Naive thymus-derived CD8-positive, alpha-beta T cell (primary cell): ENCODE measurements at places on chromosomes 7 and 10.
A peak's percentile ranks its signal among the peaks of the same experiment; 100 is the strongest.

GRCh38 chr10:30330497-30331168, 18.4 kb downstream of the MTPAP start:
- DNase-seq, result no peak

GRCh38 chr10:13110908-13111307, 10.9 kb downstream of the OPTN start:
- no peak for DNase-seq

GRCh38 chr7:149673006-149673405, 100.4 kb downstream of the ZNF467 start:
- no peak for DNase-seq

GRCh38 chr7:100570954-100571828, 2.5 kb downstream of the SAP25 start:
- DNase-seq, result no peak

DNA sequence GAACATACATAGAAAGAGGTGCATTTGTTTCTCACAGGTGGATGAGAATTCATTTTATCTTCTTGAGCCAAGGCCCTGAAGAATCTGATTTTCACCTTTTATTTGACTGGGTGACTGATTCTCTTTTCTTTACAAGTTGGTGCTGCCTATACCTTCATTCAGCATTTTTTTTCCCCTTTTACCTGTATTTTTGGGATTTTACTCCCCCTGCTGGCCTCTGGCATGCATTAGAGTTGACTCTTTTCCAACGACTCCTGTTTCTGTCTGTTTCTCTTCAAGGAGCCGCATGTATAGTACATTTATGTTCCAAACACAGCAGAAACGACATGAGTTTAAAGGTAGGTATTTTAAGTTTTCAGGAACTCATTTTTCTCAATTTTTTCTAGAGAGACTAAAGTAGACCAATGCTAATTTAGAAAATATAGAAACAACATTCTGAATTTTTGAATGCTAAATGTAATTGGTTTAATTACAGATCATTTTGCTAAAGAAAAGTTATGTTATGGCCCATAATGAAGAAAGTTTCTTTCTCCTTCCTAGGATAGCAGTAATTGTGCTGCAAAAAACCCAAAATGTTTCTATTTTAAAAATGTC, 149.8 kb upstream of the HDAC9 start:
- no peak for DNase-seq

GRCh38 chr10:50152792-50153272, 85.1 kb downstream of the WASHC2A start:
- no peak for DNase-seq

DNA sequence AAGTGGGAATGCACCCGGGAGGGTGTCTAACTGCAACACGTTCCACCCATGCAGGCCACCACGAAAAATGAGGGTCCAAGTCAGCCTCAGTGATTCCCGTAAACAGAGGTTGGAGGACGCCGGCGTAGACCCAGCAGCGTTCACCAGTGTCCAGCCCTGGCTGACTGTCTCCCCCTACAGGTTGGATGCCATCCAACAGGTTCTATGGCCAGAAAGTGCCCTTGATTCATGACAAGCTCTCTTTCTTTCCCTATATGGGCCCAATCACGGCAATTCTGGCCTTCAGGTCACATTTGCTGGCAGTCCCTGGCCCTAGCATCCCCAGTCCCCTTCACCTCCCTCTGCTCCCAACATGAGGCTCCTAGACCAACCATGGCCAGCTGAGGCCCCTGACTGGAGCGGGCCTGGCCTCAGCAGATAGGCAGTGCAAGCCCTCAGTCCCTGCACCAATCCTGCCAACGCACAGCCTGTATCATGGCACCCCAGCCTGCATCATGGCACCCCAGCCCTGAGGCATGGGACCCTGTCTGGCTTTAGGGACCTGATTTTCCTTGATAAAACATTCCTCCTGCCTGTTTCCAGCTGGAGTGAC, 227.4 kb downstream of the GRID1 start:
- DNase-seq, result no peak

- DNase-seq, result no peak
These were observed 108.9 kb downstream of the UNCX start for GRCh38 chr7:1341361-1342089.

DNA sequence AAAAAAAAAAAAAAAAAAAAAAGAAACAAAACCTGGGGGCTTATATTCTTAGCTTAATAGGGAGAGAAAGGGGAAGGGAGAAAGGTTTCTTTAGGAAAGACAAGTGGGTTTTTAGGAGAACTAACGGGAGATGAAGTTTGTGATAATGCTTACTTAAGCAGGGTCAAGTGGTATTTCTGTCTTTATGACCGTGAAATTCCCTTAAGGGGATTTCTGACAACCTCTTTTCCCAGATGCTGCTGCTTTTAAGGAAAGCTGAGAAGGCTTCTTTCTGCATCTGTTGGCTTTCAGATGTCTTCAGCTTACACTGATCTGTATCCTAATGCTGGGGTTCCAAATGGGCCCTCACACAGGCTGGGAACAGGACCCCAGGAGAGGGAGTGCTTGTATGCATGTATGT, 42.6 kb downstream of the ADAMTS14 start:
- DNase-seq, result no peak

DNA sequence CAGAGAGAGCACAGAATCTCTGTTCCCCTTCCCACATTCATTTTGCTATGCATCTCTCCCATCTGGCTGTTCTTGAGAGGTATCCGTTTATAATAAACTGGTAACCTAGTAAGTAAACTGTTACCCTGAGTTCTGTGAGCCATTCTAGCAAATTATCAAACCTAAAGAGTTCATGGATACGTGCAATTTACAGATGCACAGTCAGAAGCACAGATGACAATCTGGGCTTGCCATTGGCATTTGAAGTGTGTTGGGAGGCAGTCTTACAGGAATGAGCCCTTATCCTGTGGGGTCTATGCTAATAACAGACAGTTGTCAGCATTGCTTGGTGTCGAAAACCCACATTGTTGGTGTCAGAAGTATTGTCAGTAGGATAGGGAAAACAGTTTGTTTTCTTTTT, 151.8 kb downstream of the CFTR start:
- no peak for DNase-seq

GRCh38 chr10:128081720-128082119, 44.5 kb downstream of the MKI67 start:
- DNase-seq, result no peak

DNA sequence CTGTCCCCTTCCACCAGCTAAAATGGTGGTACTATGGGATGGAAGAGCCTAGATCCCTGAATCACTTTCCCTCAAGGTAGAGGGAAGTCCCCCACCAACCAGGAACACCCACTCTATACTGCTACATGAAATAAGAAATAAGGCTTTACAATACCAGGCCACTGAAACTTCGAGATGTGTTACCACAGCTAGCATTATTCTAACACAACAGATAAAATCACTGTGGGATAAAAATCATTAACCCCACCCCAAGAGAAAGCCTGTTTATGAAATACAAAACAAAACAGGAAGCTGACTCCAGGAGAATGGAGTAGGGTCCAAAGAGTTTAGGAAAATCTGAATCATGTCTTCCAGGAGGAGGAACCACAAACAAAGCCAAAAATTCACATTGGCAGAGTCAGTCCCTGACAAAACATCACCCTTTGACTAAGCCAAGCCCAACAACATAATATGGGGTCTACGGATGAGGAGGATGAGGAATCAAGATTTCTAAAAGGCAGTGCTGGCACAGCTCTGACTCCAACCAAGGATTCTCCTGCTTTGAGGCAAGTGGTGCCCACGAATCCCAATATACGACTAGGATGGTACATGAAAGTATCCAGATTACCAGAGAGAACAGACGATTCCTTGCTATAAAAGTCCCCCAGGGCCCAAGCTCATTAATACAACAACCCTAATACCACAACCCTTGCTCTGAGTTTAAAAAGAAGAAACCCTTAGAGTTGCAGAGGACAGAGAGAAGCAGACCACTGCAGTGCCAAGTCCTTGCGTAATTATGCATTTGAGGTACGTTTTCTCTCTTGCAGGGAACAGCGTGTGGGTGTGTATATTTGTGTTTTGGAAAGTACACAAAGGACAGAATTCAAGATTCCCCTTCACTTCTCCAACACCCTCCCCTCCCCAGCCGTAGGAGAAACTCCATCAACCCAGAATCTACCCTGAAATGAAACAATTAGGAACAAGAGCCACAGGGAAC, 23.7 kb downstream of the XPNPEP1 start:
- no peak for DNase-seq

GRCh38 chr7:34845666-34846361, 187.8 kb downstream of the NPSR1 start:
- no peak for DNase-seq

- DNase-seq, result no peak
These were observed 139.4 kb downstream of the KCND2 start for GRCh38 chr7:120412139-120413050.

DNA sequence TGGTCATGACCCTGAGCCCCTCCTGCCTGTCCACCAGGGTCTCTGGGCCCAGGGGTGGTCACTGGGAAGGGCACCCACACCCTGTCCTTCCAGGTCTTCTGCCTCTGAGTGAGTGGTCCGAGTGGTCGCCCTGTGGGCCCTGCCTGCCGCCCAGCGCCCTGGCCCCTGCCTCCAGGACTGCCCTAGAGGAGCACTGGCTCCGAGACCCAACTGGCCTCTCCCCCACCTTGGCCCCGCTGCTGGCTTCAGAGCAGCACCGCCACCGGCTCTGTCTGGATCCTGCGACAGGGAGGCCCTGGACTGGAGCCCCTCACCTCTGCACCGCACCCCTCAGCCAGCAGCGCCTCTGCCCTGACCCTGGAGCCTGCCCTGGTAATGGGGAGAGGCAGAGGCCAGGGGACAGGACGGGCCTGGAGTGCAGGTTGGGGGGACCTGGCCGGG, 13.9 kb upstream of the ZNF862 start:
- no peak for DNase-seq

DNA sequence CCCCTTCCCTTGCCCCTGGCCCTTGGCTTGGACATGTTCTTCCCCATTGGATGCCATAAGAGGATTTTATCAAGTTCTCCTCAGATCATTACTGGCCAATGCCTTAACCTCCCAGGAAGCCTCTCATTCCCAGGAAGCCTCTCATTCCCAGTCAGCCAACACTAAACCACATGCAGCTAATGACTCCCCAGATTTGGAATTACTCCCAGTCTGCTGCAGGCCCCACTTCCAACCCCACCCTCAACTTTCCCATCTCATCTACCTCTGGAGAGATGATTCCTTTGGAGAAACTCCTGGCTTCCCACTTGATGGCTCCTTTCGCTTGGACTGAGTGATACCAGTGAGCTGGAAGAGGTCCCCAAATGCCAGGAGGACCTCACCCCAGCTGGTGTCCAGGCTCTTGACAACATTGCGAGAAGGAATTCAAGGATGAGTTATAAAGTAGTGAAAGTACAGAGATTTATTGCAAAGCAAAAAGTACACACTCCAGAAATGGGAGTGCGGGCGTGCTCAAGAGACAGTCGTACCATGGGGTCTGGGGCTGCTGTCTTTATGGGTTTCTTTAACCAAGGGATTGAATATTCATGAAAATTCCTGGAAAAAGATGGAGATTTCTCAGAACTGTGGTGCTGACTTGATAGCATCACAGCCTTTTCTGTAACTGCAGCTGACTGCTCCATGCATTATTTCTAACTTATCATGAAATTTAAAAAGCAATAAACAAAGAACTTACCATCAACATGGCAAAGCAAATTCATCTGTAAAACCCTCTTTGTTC, 117.2 kb upstream of the ADCY1 start:
- no peak for DNase-seq

DNA sequence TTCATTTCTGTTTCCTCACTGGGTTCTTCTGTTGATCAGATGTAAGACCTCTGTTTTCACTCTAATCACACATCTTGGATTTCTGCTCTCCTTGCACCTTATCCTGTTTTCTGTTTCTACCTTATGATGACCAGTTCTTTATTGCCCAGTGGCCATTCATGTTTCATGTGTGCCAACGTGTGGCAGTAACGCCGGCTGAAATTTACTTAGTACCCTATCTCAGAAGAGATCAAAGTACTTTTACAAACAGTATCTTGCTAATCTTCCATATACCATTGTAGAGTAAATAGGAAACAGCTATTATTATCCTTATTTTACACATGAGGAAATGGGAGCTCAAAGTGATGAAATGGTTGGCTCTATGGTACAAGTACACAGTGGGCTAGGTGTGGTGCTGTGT, 74.0 kb downstream of the GATA3 start:
- DNase-seq, result no peak

- DNase-seq, result no peak
These were observed 2.4 kb upstream of the VDAC2 start for GRCh38 chr10:75208181-75208580.

GRCh38 chr10:2985729-2986232, 81.6 kb upstream of the PFKP start:
- no peak for DNase-seq

DNA sequence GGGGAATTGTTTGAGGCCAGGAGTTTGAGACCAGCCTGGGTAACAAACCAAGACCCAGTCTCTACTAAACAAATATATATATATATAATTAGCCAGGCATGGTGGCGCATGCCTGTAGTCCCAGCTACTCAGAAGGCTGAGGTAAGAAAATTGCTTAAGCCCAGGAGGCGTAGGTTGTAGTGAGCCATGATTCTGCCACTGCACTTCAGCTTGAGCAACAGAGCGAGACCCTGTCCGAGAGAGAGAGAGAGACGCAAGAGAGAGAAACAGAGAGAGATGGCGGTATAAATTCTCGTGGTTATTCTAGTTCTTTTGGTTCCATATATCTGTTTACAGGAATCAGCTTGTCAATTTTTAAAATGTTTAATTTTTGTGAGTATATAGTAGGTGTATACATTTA, 94.0 kb downstream of the TBXAS1 start:
- no peak for DNase-seq

GRCh38 chr10:123607386-123607785, 58.8 kb upstream of the GPR26 start:
- DNase-seq, result no peak

GRCh38 chr7:17010637-17011300, 129.0 kb upstream of the AGR3 start:
- DNase-seq, result no peak

- no peak for DNase-seq
These were observed 123.7 kb downstream of the TACC2 start for GRCh38 chr10:122112625-122113160.

GRCh38 chr10:97072851-97073665, 112.7 kb downstream of the SLIT1 start:
- peak; percentile 88 for DNase-seq

- no peak for DNase-seq
These were observed 79.9 kb downstream of the HYCC1 start for GRCh38 chr7:22934023-22934422.

GRCh38 chr7:106037489-106038176, 74.5 kb downstream of the SYPL1 start:
- DNase-seq, result no peak

DNA sequence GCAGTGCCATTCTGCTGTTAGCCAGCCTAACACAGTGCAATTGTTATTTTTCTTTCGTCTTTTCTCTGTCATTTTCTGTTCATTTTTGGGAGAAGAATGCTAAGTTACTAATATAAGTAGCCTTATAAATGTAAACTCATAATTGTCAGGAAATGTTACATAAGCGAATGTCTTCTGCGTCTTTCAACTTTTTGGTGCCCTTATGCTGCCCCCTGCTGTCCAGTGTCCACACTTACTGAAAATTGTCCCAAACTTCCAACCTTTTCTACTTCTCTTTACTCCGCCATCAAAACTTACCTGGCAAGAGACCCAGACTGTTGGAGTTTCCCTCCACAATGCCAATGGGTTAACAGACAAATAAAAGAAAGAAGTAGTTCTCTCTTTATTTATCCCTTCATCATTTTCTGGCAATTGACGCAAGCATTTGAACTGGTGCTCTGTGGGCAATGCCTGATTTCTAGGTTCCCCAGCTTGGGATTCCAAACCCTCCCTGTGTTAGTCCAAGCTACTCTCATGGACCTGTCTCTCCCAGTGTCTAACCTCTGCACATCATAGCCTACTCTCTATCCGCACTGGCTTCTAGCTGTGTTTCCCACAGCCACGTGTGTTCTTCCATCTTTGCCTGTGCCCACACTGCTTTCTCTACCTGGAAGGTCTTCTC, 21.0 kb upstream of the EPC1 start:
- DNase-seq, result peak; percentile 71
